Karpas-422 (cell line): ENCODE measurements at places on chromosomes 16 and 17. TPM values are rescaled to one million over a fixed set of nuclear protein-coding genes. Genes with fewer than 3 reads are reported as not detected.
A peak's percentile ranks its signal among the peaks of the same experiment; 100 is the strongest.

MKS1 gene
- total RNA-seq, result 17.5 and 20.8 TPM in 2 replicates

- DNase-seq, result no peak
Measured at GRCh38 chr16:15854061-15854460, 2.8 kb downstream of the MYH11 start.

DNA sequence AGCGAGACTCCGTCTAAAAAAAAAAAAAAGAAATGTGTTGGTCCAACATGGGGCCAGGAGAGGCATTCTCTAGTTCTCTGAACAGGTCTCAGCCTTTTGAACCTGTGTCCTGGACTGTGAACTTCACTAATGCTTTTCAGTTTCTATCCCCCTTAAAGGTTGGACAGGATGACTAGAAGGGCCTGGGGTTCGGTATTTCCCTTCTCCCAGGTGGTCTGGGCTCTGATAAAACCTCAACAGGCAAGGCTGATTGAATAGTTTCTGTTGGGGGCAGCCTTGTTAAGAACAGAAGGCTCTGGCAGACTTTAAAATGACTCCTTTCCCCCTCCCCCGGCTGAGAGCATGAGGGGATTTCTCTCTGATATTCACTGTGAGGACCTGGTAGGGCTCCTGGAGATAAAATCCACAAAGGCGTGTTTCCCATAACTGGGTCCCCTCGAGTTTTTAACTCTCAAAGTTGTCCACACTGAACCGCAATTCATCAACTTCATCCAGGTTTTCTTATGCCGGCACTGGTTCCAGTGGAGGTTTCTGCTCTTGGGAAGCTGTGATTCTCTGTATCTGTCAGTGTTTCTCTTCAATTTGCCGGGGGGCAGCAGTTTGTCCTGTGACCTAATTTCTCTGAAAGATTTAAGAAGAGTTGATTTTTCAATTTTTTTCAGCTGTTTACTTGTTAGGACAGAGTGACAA is 91.3 kb downstream of the METRNL start:
- no peak for DNase-seq

- DNase-seq, result no peak
Measured at GRCh38 chr17:62681061-62681938, 53.8 kb downstream of the MRC2 start.

HOXB13 gene
- total RNA-seq, result not detected in 2 replicates

SULT1A2 gene
- total RNA-seq, result 16.1 and 36.1 TPM in 2 replicates

MEOX1 gene
- total RNA-seq, result not detected in 2 replicates

WFIKKN2 gene
- not detected in 2 replicates for total RNA-seq

AHSP gene
- not detected in 2 replicates for total RNA-seq

DNA sequence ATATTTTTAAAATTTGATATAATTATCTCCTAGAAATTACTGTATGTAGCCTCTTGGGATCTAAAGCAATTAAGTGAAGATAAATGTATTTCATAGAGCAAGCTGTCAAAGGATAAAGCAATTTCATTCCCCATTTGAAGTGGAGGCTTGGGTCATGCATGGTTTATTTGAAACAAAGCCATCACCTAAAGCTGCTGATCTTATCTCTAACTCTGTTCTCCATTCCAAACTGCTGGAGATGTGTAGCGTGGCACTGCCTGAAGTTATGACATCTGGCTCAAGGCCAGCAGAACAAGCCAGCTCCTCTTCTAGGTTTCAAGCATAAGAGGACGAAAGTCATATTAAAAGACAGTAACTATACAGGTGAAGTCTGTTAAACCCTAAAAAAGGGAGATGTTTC is 83.9 kb downstream of the HIC1 start:
- no peak for DNase-seq

GRCh38 chr17:27793168-27793905 is 7.0 kb downstream of the NOS2 start:
- no peak for DNase-seq

DNA sequence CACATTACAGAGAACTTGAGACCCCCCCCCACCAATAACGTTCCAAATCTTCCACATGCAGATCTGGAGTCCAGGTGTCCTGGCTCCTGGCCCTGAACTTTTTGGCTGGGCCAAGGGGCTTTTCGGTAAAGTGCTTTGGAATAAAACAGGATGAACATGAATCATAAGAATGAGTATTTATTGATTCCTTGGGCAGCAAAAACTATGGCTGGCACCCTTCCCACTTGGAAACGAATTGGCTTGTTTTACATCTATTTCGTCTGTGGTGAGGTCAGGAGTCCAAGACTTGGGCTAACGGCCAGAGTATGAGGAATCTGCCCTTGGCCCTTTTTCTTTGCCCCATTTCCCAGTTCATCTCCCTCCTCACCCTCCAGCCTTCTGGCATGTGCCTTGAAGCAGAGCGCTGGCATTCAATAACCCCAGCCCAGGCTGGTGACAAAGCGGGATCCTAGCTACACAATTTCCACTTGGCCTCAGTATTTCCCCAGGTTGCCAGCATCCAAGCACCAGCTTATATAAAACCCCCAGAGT is 4.1 kb upstream of the UBTF start:
- no peak for DNase-seq

GFAP gene
- total RNA-seq, result not detected in 2 replicates

GRCh38 chr16:17447101-17447569 is 23.6 kb downstream of the XYLT1 start:
- no peak for DNase-seq

DNAH17 gene
- not detected in 2 replicates for total RNA-seq

TBC1D16 gene
- 0.22 and 1.9 TPM in 2 replicates for total RNA-seq

DNA sequence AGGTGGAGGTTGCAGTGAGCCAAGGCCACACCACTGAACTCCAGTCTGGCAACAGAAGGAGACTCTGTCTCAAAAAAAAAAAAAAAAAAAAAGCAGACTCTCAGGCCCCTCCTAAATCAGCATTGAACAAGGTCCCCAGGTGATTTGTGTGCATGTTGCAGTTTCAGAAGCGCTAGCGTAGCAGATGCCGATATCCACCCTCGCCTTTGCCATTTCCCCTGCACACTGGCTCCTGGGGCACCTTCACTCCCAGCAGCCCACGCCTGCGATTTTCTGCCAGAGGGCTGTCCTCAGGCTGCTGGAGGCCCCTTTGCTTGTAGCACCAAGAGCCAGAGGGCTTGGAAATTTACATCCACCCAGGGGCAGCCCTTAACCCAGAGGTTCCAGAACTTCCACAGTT is 95.6 kb downstream of the WSCD1 start:
- no peak for DNase-seq

DNA sequence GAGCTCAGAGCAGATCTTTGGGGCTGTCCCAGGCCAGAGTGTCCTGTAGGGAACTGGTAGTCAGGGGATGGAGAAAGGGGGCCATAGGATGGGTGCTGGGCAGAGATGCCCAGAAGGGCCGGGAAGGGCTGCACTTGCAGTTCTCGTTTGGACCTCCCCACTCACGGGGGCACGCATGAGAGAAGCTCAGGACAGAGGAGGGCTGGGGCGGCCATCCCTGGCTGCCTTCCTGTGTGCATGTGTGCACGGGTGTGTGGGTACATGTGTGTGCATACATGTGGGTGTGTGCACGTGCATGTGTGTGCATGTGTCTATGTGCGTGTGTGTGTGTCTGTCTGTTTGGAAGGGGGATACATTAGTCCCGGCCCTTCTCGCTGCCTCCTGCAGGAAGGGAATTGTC is 73.3 kb downstream of the COG7 start:
- DNase-seq, result no peak

MPP3 gene
- not detected in 2 replicates for total RNA-seq

DNA sequence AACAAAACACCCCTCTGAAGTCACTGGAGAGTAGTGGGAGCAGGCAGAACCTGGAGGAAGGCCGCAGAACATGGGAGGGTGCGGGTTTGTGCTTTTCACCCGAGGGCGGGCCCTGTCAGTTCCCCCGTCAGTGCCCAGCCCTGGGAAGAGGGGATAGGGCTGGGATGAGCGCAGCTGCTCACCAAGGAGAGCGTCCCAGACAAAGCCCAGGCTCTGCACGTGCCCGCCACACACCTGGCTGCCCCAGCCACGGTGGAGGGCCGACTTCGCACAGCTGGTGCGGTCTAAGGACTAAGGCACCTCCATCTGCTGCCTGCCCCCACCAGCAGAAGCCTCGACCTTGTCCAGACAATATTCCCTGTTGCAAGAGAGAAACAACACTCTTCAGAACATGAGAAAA is 39.5 kb downstream of the ZCCHC14 start:
- no peak for DNase-seq

HERPUD1 gene
- 98.1 and 112 TPM in 2 replicates for total RNA-seq

GRCh38 chr16:69925311-69925710 is 25.8 kb upstream of the CLEC18A start:
- DNase-seq, result no peak

- DNase-seq, result no peak
Measured at GRCh38 chr17:34653511-34653910, 74.1 kb downstream of the TMEM132E start.

- no peak for DNase-seq
Measured at GRCh38 chr16:60564588-60564987, 1471.7 kb downstream of the CDH8 start.

GRCh38 chr17:9982159-9982558 is 77.1 kb upstream of the RCVRN start:
- DNase-seq, result peak; percentile 70
